ENCODE measurements at places on chromosomes 3 and 15.
A peak's percentile ranks its signal among the peaks of the same experiment; 100 is the strongest.

DNA sequence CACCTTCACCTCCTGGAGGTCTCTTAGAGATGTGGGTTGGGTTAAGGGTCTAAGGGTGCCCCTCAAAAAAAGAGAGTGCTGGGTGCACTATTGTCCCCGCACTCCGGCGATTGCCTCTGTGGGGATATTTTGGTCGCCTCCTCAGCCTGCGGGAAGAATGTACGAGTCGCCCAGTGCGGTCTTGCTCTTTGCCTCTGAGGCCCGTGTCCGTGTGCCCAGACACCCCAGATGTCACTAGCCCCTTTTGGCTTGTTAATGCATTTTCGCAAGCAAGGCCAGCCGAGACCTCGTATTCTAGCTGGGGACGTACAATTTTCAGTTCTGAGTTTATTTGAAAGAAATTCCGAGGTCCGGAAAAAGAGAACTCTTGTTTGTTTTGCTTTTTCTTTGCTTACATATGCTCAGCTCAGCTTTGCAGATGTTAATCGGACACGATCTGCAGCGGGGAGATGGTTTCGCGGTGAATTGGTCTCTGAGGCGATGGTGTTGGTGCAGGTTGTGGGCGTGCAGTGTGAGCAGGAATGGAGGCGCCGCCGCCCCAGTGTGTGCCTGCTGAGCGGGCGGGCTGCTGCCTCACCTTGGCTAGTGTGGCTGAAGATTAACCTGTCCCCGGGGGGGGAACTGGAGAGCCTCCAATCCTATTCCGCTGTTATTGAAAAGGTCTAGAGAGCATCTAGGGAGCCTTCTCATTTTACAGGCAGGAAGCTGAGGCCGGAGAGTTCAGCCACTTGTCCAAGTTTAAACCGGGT is 1.4 kb downstream of the ST6GAL1 start:
- no peak for DNase-seq

DNA sequence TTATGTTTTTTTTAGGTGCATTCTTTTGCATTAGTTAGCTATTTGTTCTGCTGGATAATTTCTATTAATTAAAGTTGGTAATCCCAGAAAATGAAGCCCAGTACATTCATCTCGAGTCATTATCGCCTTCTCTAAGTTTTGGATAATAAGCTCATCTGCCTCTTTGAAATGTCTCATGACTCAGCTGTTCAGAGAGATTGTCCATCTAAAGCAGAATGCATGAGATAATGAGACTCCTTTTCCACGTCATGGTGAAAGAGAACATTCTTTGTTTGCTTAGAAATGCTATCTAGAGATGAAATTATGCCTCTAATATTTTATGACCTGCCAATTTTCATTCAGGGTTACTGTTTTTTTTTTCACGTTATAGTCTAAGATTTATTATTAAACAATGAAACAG is 374.7 kb upstream of the GOLIM4 start:
- DNase-seq = no peak

DNA sequence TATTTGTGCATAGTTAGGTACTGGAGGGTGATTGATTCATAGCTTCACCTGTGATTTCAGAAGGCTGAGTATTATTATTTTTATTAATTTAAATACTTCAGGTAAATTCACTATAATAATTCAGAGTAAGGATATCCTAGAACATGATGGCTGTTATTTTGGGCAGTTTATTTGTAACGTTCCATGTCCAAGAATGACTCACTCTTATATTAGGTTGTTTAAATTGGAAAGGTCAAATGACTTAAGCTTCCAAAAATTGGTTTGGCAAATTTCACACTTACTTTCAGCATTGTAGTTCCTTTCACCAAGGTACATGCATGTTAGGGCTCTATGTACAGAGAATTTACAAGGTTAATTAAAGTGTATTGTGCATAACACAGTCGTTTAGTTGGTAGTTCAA is 120.2 kb downstream of the EPHA3 start:
- no peak for DNase-seq

GRCh38 chr3:32814361-32814760 is 3.4 kb upstream of the TRIM71 start:
- no peak for DNase-seq

GRCh38 chr15:95409211-95409610 is 921.3 kb upstream of the NR2F2 start:
- DNase-seq = no peak

- DNase-seq = no peak
Measured at GRCh38 chr15:83837945-83838571, 184.1 kb downstream of the ADAMTSL3 start.

- DNase-seq = no peak
Measured at GRCh38 chr3:130739848-130740247, 6.8 kb downstream of the PIK3R4 start.

DNA sequence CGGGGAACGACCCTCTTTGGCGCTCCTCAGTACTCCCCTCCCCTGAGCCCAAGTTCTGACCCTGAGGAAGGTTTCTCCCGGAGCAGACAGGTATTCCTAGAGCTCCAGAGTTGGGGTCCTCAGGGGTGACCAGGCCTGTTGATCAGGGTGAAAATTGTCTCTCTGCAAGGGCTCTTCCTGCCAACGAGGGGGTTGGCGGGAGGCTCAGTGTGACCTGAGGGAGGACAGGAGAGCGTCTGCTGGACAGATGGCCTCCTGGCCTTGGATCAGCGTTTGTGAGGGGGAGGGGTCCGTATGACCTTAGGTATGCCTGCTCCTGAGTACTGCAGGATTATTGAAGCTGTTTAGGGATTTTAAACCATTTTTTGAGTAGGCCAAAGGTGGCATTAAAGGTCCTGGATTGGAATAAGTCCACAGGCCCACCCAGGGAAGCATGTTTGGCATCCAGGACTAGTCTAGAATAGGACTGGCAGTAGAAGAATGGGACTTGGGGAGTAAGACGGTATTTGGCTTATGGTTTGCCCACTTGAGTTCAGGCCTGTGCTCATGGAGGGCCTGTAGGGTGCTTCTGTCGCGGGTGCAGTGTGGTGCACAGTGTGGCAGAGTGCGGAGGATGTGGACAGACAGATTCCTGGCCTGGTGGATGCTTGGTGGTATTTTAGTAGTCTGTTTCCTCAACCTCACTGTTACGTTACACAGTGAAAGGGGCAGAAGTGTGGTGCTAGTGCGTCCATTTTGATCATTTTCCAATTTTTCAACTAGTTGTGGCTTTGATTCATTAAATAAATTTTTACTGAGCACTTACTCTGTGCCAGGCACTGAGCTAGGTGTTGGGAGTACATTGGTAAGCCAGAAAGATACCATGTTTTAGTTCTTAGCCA is 959 bp downstream of the ZNF592 start:
- DNase-seq = peak; percentile 49

DNA sequence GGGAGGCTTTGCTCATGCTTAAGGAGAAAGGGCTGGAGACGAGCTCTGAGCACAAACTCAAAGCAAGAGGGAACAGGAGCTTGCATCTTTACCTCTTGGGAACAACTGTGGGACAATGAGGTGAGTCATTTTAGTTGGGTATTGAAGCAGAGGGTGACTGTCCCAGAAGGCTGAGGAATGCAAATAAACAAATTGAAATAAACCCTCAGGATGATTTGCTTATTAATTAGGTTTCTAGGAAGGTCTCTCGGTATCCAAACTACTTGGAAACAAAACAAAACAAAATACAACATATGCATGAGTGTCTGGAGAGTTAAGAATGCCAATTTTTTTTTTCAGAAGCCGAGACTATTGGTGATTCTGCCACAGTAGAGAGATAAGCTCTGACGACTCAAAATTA is 38.4 kb upstream of the CACNA2D3 start:
- DNase-seq = no peak

DNA sequence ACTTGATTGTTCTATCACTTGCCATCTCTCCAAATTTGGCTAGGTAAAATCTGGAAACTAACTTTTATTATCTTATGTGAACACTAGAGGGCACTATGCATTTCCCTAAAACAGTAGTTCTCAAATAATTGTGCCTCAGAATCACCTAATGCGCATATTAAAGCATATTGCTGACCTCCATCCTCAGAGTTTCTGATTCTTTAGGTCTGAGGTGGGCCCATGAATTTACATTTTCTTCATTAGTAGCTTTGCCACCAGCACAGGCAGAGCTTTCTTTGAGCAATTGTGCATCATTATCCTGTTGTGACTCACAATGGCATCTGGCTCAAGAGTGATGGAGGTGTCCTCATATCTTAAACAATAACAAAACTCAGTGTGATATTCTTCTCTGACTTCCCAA is 17.5 kb upstream of the BCHE start:
- DNase-seq = peak; percentile 1

- peak; percentile 10 for DNase-seq
Measured at GRCh38 chr3:48466386-48467109, 20.0 kb downstream of the ATRIP start.

DNA sequence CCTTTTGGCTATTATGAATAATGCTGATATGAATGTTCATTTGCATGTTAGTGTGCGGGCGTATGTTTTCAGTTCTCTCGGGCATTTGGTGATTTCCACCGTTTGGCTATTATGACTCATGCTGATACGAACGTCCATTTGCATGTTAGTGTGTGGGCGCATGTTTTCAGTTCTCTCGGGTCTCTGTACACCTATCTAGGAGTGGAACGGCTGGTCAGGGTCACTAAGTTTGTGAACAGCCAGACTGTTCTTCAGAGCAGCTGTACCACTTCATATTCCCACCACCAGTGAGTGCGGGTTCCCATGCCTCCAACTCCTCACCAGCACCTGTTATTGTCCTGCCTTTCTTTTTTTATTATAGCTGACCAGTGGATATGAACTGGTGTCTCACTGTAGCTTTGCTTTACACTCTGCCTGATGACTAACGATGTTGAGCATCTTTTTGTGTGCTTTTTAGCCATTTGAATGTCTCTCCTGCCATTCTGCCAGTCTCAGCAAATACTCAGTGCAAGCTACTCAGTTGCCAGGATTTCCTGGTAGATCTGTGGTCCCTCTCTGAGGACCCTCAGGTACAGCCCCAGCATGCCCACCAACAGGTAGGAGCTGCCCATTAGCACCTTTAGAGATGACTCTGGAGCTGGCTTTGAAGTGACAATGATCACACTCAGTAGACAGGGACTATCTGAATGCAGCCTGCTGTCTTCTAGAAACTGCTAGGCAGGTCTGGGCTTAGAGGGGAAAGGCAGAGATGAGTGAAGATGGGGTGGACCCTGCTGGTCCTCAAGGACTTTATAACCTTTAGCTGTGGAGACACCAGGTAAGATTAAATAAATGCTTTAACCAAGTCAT is 141.1 kb downstream of the XXYLT1 start:
- DNase-seq = no peak

- no peak for DNase-seq
Measured at GRCh38 chr15:69562564-69562963, 109.9 kb downstream of the RPLP1 start.

GRCh38 chr3:2041931-2042330 is 56.7 kb upstream of the CNTN4 start:
- DNase-seq = no peak

DNA sequence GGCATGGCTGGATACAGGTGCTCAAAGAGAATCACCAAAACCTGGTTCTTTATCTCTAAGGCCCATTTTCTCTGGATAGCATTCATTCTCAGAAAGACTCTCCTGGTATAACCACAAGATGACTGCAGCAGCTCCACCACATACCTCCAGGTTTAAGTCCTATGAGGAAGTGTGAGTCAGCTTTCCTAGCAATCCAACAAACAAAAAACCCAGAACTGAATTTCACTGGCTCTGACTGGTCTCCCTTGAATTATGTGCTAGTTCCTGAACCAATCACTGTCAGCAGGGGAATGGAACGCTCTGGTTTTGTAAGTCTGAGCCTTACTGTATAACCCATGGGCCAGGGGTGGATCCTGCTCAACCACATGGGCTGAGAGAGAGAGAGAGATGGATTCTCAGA is 27.2 kb downstream of the MRPL46 start:
- DNase-seq = no peak
